ENCODE measurements at places on chromosomes 2 and 18. TPM values are rescaled to one million over a fixed set of nuclear protein-coding genes. Genes with fewer than 3 reads are reported as not detected.

B4GALT6 gene
- 2.9 TPM for total RNA-seq

HMSD gene
- 1.3 TPM for total RNA-seq

UGT1A8 gene
- total RNA-seq, result not detected

KRTCAP3 gene
- total RNA-seq, result not detected

SERPINB7 gene
- total RNA-seq, result 6.1 TPM

RAX gene
- total RNA-seq, result not detected

GPR75 gene
- 2.6 TPM for total RNA-seq

ELAC1 gene
- total RNA-seq, result 7.4 TPM

SPATS2L gene
- total RNA-seq, result 65.6 TPM

ARHGAP28 gene
- total RNA-seq, result 6.0 TPM

MYO5B gene
- total RNA-seq, result under 0.01 TPM

GALNT14 gene
- total RNA-seq, result under 0.01 TPM

Measured in fibroblast of villous mesenchyme (primary cell).